ENCODE measurements at places on chromosomes 3 and 15.

DNA sequence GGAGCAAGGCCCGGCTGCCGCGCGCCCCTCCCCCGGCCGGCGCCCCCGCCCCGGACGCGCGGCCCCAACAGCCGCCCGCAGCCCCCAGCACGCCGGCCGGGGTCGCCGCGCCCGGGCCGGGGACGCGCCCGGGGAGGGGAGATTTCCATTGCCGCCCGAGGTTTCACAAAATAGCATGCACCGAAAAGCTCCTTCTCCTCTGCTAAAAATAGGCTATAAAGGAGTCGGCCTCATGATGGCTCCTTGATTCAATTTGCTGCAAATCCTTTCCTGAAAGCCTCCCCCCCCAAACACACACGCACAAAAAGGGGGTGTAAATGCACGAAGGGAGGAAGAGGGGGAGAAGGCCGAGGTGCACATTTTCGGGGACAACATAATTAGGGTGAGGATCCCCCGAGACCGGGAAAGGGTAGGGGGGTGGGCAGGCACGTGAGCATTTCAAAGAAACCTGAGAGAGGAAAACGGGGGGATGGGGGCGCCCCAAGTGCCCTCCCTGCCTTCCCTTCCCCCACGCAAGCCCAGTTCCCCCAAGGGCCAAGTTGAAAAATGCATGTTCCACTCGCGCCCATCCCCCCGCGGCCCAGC lies 734 bp downstream of the TBL1XR1 start:
- DNase-seq, result peak; percentile 53

- DNase-seq, result no peak
Observed at GRCh38 chr15:25325187-25325586, 113.6 kb downstream of the UBE3A start.

DNA sequence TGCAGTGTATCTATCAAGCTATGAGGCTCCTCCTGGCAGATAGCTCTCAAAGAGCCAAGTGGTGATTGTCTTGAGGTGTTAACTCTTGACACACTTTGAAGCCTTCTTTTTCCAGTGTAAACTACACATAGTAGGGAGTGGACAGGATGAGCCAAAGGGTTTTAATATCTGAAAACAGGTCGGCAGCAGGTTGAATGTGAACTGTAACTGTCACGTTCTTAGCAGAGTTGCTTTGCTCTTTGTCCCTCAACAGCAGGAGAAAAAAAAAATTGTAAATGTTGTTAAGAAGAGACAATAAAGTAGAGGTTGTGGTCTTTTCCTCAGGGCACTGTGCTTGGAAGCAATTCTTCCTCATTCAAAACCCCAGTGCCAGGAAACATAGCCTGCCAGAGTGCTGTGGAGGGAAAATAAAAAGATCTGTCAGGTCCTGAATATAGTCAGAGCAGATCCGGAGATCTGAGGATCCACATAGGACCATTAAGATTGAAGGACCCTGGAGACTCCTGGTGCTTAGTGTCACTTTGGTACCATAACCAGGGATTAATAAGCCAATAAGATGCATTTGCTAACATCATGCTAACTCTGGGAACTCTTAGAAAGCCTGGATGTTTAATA lies 229.7 kb downstream of the NAALADL2 start:
- DNase-seq, result no peak

- DNase-seq, result no peak
Observed at GRCh38 chr3:55202326-55202725, 274.5 kb upstream of the LRTM1 start.

- no peak for DNase-seq
Observed at GRCh38 chr3:183233966-183234365, 19.1 kb upstream of the B3GNT5 start.

All from NCI-H1092 treated with DMSO at 0.1 percent for 48 hours (cell line).